ENCODE measurements at places on chromosomes 5 and 9.

- peak; percentile 71 for DNase-seq
Observed at GRCh38 chr9:124008694-124009530, 2.7 kb upstream of the LHX2 start.

- DNase-seq: peak; percentile 72
Observed at GRCh38 chr5:115296124-115297022, at the start of gene CCDC112. CCDC112 (minus strand) TSS chr5:115296654; CDS start chr5:115296543, 111 bp downstream.

DNA sequence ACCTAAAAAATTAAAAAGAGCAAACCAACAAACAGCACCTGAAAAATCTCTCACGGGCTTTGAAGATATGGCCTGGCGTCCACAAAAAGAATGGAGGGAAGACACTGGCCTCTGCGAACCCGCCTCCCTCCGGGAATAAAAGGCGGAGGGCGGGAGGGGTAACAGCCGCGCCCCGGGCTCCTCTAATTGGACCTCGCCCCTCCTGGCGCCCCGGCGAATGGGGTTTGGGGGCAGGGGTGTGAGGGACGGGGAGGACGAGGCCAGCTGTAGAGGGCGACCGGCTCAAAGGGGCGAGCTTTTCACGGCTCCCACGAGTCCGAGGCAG, 753 bp downstream of the FANCC start:
- peak; percentile 88 for DNase-seq

DNA sequence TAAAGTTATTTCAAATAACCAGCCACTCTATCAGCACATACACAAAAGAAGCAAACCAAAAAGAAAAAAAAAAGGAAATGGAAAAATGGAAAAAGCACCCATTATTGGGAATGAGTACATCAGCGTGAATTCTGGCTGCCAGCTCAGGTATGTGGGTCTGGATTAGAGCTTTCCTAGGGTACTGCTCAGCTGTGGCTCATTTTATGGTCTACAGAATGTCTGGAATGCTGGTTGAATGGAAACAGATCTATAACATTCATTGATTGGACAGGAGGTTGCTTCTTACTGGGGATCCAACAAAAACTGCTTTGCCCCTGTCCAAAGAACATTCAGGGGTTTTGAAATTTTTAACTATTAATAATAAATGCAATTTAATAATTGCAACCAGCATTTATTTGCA, 3.9 kb upstream of the CAST start:
- DNase-seq: no peak

GRCh38 chr5:111853748-111854147, 96.8 kb upstream of the NREP start:
- no peak for DNase-seq

GRCh38 chr9:18996211-18996610, 36.8 kb downstream of the SAXO1 start:
- DNase-seq: no peak

GRCh38 chr9:120845255-120845654, 2.5 kb upstream of the PSMD5 start:
- no peak for DNase-seq

DNA sequence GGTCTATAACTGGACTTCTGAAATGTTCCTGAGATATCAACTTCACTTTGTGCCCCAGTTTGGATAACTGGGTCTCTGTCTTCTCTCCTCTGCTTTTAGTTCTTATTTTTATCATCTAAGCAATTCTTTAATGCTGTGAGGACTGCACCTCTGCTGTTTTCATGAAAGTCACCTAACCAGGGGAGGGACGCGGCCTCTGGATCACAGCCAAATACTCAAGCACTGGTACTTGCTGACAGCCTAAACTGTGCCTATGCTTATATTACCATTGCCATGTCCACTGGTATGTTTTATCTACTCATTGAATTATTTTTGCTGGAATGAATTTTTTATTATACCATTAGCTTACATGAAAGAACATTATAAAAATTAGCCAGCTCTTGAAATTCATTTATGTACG, 674.0 kb downstream of the DMRTA1 start:
- no peak for DNase-seq

DNA sequence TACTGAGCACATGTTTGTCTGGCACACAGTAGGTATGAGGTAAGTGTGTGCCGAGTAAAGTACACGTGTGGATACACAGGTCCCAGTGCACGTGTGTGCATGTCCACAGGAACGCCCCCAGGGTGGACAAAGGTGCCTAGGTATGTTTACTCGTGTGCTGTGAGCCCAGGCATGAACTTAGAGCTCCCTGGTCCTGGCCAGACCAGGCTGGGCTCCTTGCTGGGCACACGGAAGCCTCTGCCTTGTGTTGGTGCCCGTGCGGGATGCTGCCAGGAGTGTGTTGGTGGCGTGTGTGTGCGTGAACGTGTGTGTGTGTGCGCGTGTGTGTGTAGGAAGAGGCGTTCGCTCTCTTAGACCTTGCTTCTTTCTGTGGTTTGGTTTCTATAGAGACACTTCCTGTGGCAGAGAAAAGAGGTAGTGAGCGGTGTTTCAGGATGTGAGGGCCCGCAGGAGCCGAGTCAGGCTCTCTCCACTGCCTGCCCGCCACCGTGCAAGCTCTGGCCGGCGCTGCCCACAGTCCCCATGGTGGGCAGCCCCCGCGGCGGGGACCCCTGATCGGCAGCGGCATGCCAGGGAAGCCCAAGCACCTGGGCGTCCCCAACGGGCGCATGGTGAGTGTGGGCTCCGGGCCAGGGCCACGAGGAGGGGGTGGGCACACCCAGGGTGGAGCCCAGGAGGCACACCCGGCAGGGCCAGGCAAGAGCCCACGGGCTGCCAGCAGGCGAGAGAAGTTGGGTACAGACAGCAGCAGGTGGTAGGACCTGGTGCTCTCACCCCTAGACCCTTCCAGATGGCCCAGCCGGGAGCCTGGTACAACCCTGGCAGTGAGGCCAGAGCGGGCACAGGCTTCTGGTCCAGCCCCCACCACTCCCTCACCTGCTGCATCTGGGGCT, at the start of gene RGS14:
RGS14 (plus strand) TSS at position 466 of the 893 bp plus-strand sequence; CDS start at position 567, 101 bp downstream.
- DNase-seq: no peak

DNA sequence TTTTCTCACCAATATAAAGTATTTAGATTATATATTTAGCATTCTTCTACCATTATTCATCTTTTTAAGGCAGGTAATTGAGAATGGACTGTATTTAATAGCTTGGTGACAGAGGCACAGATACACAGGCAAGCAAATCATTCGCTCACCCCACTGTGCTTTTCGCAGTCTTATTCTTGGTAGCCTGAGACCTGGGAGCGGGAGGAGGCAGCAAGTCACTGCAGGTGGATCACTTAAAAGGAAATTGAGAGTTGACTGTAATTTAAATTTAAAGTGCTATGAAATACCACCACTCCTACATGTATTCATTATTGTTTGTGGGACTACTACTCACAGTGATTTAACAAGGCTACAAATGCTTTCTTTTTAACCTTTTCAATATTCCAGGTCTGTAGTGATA, 9.7 kb downstream of the RICTOR start:
- DNase-seq: no peak

DNA sequence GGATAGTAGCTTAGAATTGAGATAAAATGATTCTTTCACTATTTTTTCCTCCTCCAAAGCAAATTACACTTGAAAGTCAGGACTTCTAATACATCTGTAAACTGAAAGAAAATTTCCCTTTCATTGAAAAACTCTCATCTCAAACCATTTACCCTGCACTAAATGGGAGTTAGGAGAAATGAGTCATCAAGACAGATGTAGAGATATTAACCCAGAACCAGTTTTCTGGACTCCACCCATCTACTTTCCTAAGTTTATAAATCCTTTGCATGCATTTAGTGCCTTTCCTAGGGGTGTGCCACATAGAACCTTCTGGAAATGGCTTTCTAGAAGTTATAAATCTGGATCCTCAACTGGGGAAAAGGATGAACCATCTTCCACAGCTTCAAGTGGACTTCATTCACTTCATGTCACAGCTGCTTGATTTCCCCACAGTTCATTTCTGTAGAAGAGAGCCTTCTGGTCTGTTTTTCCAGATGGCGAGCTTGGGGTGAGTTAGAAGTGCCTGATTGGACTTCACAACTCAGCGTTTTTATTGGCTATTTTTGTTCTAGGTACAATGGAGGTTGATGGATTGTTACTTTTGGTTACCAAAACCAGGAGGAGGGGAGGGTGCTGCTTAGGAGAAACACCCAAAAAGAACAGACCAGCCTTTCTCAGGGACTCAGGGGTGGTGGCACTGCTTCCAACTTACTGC, 72.5 kb upstream of the GPR151 start:
- no peak for DNase-seq

DNA sequence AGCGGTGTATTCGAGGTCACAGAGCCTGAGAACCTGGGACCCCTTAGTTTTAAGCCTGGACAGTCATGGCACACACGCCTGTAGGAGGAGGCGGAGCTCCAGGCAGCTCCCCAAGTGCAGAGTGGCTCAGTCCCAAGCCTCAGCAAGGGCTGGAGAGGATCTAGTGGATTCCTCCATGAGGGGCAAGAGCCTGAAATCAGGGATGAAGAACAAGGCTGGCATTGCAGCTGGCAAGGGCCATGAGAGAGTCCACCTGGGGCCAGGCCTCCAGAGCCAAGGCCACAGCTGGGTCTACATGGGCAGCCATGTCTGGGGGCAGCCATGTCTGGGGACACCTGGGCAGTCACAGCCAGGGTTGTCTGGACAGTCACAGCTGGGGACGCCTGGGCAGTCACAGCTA, 21.9 kb downstream of the ADAMTSL2 start:
- DNase-seq: no peak
